HT1080 (cell line): ENCODE measurements at places on chromosomes 2 and 18.

GRCh38 chr2:20431772-20432171, 15.1 kb upstream of the RHOB start:
- no peak for DNase-seq

- DNase-seq = no peak
These were observed 2.0 kb upstream of the DGKD start for GRCh38 chr2:233352141-233352842.

GRCh38 chr2:352696-353095, 64.8 kb upstream of the ALKAL2 start:
- no peak for DNase-seq

DNA sequence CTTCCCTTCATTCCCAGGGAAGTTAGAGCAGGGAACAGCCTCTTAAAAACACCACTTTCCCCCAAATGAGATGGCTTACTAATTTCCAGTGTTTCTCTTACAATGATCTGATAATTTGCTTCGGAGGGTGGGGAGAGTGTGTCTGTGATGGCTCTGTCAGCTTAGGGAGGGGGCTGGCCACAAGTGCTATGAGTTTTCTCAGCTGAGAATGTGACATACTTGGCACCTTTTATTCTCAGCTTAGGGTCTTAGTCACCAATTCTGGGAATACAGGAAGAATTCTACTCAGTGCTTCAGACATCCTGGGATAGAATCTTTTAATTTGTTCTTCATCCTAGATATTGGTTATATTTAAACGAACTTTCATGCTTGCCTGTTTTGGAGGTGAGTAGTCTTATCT, 64.4 kb downstream of the AOX1 start:
- no peak for DNase-seq

GRCh38 chr18:36096955-36097354, 29.6 kb upstream of the RPRD1A start:
- DNase-seq = no peak

- DNase-seq = no peak
These were observed 6.2 kb downstream of the ASTL start for GRCh38 chr2:96131813-96132745.

- no peak for DNase-seq
These were observed 286.7 kb upstream of the LRRTM1 start for GRCh38 chr2:80591233-80591632.

DNA sequence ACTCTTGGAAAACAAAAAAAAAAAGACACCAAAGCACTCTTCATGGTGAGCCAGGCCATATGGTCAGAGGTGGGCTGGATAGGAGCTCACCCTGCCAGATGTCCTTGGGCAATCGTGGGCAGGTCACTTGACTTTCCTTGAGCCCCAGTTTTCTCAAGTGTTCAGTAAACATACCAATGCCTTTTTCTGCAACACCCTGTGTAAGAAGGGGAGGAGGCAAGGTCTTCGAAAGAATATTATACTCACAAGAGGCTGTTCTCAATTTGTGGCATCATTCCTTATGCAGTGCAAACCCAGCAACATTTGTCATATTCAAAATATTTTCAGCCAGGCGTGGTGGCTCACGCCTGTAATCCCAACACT, 22.9 kb upstream of the TMEM87B start:
- DNase-seq = no peak

DNA sequence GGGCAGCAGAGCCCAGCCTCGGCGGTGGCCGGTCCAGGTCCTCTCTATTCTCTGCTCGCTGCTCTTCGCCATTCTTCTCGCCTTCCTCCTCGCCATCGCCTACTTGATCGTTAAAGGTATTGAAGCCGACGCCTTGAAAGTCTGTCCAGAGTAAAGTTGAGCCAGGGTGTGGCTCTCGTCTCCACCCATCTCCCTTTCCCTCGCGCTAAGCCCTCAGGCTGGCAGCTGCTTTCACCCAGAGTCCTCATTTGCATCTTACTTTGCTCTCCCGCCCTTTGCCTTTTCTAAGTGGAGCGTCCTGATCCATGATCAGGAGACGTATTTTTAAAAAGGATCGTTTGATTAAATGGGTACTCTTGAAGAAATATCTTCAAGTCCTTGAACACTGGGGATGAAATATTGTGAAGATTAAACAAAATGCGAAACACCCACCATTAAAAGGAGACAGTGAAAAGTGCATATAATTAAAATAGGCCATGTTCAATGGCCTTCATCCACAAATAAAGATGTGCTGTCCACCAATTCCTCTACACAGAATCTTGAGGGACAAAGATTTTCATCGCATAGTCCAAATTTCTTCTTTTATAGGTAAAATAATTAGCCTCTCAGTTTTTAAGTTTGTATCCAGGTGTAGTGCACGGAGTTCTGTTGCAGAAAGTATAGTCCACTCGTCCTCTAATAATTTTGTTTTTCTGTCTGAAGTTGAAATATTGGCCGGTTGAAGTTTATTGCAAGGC, 657 bp downstream of the ARL6IP6 start:
- peak; percentile 73 for DNase-seq

GRCh38 chr2:234219046-234219310, 168.5 kb downstream of the SPP2 start:
- DNase-seq = no peak

DNA sequence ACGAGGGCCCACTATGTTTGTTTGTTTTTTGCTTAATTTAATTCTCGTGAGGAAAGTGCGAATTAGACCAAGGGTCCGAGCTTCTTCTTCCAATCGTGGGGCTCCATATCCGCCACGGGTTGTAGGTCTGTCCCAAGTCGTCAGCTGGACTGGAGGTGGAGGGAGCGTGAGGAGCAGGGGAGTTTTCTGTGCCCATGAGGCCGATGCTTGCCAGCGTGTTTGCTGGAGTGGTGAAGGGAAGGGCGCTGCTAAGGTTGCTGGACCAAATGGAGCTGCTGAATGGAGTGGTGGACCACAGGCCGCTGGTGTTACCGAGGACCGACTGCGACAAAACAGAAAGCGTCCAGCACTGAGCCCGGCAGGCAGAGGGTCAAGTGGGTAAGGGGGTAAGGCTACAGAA, 43.7 kb downstream of the ZAP70 start:
- no peak for DNase-seq

- no peak for DNase-seq
These were observed 100.1 kb upstream of the ARL4C start for GRCh38 chr2:234596696-234597575.

DNA sequence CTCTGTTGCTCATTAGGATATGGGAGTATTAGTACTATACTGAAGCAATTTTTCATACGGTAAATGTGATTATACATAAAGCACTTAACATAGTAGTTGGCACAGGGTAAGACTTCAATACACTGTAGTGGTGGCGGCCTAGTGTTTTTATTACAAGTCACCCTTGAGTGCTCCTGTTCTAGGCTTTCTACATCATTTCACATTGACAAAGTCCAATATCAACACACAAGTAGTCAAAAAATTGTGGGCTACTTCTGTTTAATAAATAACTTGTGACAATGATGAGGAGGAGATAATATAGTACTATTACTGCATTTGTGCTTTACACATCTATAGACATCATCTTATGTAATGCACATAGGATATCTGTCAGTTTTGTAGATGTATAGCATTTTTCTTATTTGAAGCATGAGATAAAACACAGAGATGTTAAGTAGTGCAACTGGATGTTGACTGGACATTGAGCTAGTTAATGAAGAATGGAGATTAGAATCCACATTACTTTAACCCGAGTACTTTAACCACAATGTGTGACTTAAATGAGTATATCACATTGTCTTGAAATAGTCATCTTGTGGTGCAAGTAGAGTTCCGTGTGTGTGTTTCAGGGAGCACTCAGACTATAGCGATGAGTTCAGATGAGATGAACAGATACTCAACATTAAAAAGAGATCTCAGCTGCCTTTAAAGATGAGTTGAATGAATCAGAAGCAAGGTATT, 134.8 kb downstream of the ZNF385B start:
- DNase-seq = no peak

- DNase-seq = no peak
These were observed 218.8 kb upstream of the RAB6C start for GRCh38 chr2:129760669-129761068.

DNA sequence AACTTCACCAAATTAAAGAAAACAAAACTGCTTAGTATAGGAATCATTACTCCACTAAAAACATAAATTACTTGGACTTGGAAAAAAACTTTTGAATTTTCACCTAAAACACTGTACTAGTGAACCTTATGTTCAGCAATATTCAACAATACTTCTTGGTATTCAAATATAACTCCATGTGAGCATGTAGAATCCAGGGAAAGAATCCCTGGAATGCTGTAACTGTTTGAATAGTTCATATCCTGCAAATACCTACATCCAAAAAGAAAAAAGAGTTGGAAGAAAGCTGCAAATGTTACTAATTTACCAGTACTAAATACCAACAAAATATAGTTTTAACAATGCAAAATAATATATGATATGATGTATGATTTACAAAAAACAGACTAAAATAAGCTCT, 65.4 kb downstream of the IKZF2 start:
- no peak for DNase-seq

DNA sequence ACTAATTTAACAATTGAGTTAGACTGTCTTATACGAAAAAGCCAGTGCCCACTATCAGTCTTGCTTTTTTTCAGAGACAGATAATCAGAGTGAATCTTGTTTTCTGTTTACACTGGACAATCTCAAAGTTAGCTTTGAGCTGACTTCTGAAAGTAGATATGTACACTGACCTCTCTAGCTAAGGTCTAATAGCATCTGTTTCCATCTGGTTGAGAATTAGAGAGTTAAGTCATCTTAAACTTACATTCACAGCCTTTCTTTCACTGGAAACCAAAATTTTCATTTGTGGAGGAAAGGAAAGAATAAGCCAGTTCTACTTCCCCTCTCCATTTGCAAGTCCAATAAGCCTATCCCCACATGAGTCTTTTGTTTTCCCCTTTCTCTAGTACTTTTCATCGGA, 89.3 kb downstream of the VRK2 start:
- no peak for DNase-seq

GRCh38 chr2:141380008-141380979, 750.5 kb downstream of the LRP1B start:
- DNase-seq = no peak

GRCh38 chr2:70979626-70980025, 1.2 kb downstream of the ANKRD53 start:
- no peak for DNase-seq

DNA sequence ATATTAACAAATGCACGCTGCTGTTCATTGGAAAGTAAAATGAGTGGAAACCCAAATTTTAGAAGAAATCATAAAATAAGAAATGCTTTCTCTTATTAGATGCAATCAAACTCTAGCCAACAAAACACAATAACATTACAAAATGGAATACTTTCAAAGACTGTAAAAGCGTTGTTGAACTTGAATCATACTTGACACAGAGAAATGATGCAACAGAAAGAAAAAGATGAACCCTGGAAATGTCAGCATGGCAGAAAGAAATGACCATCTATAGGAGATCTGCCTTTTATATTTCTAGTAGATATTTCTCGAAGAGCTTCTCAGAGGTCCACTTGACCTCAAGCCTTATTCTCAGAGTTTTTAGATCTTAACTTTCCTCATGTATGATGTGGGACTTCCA, 170.6 kb upstream of the MEIS1 start:
- no peak for DNase-seq

GRCh38 chr2:217412721-217413120, 552.9 kb upstream of the TNP1 start:
- peak; percentile 37 for DNase-seq

DNA sequence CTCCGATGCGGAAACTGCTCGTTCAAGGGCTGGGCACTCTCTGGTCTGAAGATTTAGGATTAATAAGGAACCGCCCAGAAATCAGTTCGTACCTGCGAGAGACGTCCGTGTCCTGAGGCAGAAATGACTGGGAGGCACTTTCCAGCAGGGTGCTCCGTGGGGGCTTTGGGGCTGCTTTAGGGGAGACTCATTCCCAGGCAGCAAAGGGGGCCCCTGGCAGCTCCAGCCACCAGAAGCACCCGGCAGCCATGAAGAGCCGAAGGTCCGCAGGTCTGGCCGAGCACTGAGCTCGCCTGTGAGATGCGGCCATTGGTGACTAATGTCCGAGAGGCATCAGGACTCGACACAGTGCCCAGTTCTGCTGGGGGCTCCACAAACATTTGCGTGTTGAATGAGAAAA, 20.9 kb downstream of the KCNG2 start:
- DNase-seq = no peak

- DNase-seq = peak; percentile 41
These were observed 143.7 kb downstream of the TPO start for GRCh38 chr2:1556776-1557466.

DNA sequence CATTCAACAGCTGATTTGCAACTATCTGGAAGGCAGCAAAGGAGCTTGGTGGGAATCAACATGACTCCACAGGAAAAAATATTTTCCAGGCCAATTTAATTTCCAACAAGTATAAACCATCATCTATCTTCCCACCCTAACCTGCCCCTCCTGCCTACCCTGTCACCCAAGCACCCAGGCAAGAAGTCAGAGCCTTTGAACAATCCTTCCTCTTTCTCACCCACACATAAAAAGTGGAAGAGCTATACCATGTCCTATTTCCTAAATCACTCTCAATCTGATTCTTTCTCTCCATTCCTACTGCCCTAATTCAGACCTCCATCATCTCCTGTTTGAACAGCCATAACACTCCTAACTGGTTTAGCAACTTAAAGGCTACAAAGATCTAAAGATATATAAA, 12.7 kb downstream of the SPIRE1 start:
- DNase-seq = no peak

GRCh38 chr2:121897335-121897970, 142.0 kb downstream of the TSN start:
- peak; percentile 72 for DNase-seq

DNA sequence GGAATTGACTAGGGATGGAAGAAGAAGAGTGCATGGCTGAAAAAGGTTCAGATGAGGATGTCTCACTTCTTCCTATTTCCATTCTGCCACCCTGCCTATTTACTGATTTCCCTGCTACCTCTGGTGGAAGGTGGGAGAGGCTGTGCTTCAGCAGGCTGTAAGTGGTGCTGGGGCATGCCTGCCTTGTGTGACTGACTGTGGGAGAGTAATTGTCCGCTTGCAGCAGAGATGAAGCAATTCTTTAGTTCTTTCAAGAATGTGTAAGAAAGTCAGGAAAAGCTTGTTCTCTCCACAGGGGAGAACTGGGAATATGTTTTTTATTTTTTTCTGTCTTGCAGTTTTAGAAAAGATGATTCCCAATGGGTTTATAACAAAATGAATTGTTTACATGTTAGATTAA, 72.5 kb upstream of the NYAP2 start:
- no peak for DNase-seq
